Suprapubic skin (tissue), 4 donors: ENCODE measurements at places on chromosomes 2 and 18.

DNA sequence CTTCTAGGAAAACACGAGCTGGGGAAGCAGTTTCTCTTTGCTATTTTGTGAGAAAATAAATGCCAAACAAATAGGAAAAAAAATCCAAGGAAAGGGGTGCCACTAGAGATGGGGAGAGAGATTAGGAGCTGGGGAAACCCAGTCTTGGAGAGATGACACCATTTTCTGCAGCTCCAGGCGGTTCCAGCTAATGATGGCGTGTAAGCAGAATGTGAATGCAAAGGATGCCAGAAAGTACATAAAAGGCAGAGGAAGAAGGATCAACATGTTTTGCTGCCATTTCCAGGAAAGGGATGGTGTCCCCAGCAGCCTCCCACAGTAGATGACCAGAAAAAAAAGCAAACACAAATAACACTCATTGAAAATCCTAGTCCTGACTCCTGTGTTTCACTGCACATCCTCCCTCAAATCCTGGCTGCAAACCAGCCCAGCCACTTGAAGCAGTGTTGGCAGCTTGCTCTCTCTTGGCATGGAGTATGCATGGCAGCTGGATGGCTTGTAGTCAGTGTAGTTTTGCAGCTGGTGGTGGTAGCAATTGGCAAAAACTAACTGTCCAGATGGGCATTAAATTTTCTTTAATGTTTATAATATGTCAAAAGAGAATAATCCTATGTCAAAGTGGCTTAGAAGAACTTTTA lies 93.6 kb downstream of the FTCDNL1 start:
- peaks cover 12% of the 10 kb centered on the region for H3K4me1 ChIP-seq
- H3K36me3 ChIP-seq: no peaks in the 10 kb centered on the region
- DNase-seq: no peak
- H3K4me3 ChIP-seq: no peak overlapping the region
- H3K27me3 ChIP-seq: no peaks in the 10 kb centered on the region
- no peak overlapping the region for H3K27ac ChIP-seq

- H3K4me1 ChIP-seq: no peaks in the 10 kb centered on the region
- H3K4me3 ChIP-seq: no peak overlapping the region
- peaks cover 3% of the 10 kb centered on the region for H3K27me3 ChIP-seq
- no peaks in the 10 kb centered on the region for H3K36me3 ChIP-seq
- no peak overlapping the region for H3K27ac ChIP-seq
Observed at GRCh38 chr2:231910771-231911170, 15.4 kb downstream of the NPPC start.

DNA sequence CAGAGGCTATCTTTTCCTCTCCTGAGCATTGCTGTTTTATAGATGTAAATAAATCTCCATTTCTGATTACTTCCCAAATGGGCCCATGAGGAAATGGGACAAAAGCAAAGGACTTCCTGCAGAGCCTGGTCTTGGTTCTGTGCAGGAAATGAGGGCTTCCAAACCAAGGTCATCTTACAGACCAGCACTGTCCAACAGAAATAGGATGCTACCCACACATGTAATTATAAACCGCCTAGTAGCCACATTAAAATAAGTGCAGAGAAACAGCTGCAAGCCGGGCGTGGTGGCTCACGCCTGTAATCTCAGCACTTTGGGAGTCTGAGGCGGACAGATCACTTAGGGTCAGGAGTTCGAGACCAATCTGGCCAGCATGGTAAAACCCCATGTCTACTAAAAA lies 6.2 kb downstream of the TTL start:
- DNase-seq: no peak
- no peaks in the 10 kb centered on the region for H3K27me3 ChIP-seq
- H3K4me3 ChIP-seq: no peak overlapping the region
- H3K27ac ChIP-seq: no peak overlapping the region

DNA sequence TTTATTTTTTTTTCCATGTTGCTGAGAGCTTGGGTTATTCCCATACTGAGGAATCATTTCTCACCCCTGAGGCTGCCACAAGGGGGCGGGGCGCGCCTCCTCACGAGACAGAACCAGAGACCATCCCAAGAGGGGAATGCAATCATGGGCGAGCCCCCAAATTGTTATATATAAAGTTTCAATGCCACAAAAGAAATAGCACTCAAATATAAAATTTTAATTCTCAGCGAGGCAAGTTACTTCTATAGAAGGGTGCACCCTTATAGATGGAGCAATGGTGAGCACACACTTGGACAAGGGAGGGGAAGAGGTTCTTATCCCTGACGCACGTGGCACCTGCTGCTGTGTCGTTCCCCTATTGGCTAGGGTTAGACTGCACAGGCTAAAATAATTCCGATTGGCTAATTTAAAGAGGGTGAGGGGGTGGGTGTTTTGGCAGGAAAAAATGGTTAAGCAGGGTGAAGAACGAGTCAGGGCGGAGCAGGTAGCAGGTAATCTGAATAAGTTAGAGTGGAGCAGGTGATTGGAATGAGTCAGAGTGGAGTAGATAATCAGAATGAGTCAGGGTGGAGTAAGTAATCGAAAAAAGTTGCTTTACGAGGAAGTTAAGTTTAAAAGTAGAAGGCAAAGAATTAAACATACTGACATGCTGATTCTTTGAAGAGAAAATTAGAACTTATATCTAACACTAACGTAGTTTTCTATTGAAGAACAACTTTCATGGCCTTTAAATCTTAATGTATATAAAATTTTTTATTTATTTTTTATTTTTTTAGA lies 177.5 kb downstream of the MTCL1 start:
- no peaks in the 10 kb centered on the region for H3K36me3 ChIP-seq
- no peak for DNase-seq
- H3K27me3 ChIP-seq: peaks cover 3% of the 10 kb centered on the region
- H3K4me3 ChIP-seq: no peak overlapping the region
- H3K27ac ChIP-seq: no peak overlapping the region

DNA sequence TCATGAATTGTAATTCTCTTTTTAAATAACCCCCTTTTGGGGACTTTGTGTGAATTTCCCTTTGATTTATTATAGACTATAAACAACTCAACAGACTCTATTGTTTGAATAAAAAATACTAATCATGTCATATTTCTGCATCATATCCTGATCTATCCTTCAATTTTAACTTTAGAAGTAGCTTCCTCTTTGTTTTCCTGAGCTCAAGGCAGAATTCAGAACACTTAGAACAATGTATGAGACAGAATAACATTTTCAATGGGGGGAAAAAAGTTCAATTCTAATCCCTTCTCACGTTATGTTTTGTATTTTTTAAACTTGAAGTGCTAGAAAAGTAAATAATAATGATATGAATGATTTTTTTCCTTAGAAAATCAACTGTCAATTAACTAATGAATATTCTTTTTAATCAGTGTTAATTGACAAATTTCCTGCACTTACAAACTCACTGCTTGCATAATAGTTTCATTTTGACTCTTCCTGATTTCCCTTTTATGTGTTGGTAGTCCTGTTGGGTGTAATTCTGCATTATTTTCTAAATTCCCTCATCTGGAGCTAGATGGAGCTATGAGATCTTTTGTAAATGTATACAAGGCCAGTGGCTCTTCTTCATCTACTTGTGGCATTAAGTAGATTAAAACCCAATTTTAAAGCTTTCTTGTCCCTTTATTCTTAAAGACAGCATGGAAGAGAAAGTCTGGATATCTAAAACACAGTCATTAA lies 326.1 kb downstream of the PARD3B start:
- H3K27me3 ChIP-seq: no peaks in the 10 kb centered on the region
- no peak overlapping the region for H3K4me3 ChIP-seq
- H3K36me3 ChIP-seq: no peaks in the 10 kb centered on the region
- peaks cover 14% of the 10 kb centered on the region for H3K4me1 ChIP-seq
- H3K27ac ChIP-seq: no peak overlapping the region
- no peak for DNase-seq

DNA sequence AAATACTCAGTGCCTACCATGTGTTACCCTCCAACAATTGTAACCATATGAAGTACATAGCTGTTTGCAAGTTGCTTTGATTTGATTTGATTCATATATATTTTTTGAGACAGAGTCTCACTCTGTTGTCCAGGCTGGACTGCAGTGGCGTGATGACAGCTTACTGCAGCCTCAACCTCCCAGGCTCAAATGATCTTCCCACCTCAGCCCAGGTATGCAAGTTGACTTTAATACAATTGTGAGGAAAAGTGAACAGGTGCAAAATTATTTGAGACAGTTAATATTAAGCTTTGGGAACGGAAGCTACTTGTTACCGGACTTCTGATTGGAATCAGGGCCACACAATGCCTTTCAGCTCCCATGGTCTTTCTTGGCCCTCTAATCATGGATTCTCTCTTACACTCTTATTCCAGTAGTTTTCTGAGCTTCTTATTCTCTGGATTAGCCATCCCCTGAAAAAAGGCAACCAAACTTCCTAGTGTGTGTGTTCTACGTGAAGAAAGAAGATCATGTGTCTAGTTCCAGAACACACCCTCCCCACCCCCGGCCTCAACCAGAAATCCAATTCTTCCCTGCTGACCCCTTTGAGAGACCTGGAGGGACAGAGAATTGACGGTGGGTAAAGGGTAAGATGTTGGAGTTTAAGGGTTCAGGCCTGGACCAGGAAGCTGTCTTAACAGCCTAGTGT lies 1.1 kb upstream of the RPL37A start:
- peak overlapping the region; percentile 78 for H3K4me3 ChIP-seq
- peaks cover 33% of the 10 kb centered on the region for H3K4me1 ChIP-seq
- H3K27ac ChIP-seq: peak overlapping the region; percentile 81
- H3K36me3 ChIP-seq: peaks cover 30% of the 10 kb centered on the region
- DNase-seq: no peak
- H3K27me3 ChIP-seq: no peaks in the 10 kb centered on the region

DNA sequence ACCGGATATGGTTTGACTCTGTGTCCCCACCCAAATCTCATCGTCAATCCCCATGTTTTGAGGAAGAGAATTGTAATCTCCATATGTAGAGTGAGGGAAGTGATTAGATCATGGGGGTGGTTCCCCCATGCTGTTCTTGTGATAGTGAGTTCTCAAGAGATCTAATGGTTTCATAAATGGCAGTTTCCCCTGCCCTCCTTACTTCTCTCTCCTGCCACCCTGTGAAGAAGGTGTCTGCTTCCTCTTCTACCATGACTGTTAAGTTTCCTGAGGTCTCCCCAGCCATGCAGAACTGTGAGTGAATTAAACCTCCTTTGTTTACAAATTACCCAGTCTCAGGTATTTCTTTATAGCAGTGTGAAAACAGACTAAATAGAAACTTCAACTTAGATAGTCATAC lies 69.5 kb downstream of the SESTD1 start:
- DNase-seq: no peak
- H3K36me3 ChIP-seq: no peaks in the 10 kb centered on the region
- H3K27me3 ChIP-seq: no peaks in the 10 kb centered on the region
- no peak overlapping the region for H3K4me3 ChIP-seq

GRCh38 chr2:54482715-54483114 lies 26.6 kb downstream of the SPTBN1 start:
- H3K36me3 ChIP-seq: no peaks in the 10 kb centered on the region
- DNase-seq: peak; percentile 83
- peak overlapping the region; percentile 65 for H3K27ac ChIP-seq

DNA sequence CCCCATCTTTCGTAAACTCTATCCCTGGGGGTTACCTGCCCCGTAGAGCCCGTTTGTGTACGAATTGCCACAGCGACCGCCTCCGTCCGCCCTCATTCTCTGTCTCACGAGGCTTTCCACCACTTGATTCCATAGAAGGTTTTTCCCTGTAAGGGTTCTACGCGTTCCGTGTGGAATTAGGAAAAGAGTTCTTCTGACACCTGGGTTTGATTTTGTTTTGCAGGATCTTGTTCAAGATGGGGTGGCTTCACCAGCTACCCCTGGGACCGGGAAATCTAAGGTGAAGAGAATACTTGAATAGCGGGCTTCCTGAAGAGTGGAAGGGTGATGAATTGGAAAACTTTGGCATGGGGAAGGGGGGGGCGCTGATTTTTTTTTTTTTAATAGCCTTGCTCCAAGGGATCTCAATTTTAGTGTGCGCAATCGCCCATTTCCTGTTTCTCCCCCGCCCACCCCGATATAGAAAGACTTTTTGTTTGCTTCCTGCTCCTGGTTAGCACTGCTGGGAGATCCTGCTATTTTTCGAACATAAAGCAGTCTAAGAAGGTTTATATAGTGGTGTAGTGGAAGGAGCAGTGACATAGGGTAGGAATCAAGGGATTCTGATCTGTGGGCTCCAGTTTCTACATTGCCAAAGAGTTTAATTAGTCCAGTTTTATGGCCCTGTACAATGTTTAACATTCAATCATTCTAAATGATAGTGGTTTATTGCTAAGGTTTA lies 564 bp downstream of the GCC2 start:
- H3K27ac ChIP-seq: peak overlapping the region; percentile 86
- H3K4me3 ChIP-seq: peak overlapping the region; percentile 76
- H3K4me1 ChIP-seq: peaks cover 17% of the 10 kb centered on the region
- H3K36me3 ChIP-seq: peaks cover 18% of the 10 kb centered on the region
- no peak for DNase-seq

DNA sequence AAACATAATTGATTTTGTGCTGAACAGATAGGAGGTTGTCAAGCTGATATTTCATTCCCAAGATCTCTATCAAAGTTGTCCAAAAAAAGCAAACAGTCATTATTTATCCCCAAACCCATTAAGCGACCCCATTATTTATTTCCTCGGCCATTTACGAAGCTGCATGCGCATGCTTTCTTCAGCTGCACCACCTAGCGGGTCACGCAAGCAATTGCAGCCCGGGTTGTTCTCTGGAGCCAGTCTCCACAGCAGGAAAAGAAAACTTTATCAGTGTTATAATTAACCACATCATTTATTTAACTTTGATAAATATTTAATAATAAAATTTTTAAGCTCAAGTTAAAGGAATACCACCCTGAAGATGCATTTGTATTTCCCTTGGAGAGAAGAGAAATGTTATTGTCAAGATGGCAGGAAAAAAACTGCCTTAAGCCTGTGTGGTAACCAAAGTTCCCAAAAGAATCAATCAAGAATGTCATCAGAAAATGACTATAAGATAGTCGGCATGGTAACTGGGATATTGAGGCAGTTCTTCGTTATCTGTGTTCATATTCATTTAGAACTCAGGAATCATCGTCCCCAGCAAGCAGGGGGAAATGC lies 304.7 kb downstream of the FBXO15 start:
- peaks cover 3% of the 10 kb centered on the region for H3K4me1 ChIP-seq
- no peak overlapping the region for H3K27ac ChIP-seq
- DNase-seq: no peak

DNA sequence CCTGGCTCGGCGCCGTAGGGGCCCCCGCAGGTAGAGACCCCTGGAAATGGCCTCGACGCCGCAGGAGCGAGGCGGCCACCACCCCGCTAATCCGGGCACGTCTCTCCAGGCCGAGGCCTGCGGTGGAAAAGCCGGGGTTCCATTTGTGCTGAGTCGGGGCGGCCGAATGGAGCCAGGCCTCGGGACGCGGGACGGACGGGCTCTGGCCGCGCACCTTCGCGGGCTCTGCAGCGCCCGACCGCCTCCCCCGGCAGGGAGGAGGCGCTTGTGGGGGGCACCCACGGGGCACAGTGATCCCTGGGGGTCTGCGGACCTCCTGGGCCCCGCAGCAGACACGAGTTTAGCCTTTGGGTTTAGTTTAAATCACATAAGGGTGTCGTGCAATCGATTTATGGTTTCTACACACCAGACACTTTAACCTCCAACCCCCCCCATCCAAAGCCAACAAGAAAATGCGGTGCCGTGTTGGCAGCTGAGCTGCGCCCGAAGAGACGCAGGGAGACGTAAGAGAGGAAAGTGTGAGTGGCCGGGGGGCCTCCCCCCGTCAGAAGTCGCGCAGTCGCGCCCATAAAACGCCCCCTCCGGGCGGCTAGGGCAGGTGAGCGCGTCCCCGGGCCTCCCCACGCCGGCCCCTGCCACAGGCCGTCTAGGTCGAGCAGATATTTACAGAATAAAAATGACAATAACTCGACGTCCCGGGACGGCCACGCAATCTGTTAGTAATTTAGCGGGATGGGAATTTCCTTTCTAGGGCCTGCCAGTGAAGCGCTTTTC lies 1.0 kb upstream of the NFATC1 start:
- H3K27ac ChIP-seq: peak overlapping the region; percentile 83
- H3K4me1 ChIP-seq: peaks cover 52% of the 10 kb centered on the region
- DNase-seq: no peak
- H3K36me3 ChIP-seq: no peaks in the 10 kb centered on the region
- peaks cover 2% of the 10 kb centered on the region for H3K27me3 ChIP-seq
